Umbilical cord (tissue), 2 donors: ENCODE measurements at places on chromosomes 1 and 21. TPM values are rescaled to one million over a fixed set of nuclear protein-coding genes. Genes with fewer than 3 reads are reported as not detected.

Gene NPR1
- 3.1 TPM for total RNA-seq

Gene ATP13A2
- total RNA-seq = 33.9 TPM

Gene PRKAA2
- 4.8 TPM for total RNA-seq

Gene SLC9C2
- 1.7 TPM for total RNA-seq

Gene C1orf216
- 13.5 TPM for total RNA-seq

Gene SCNM1
- total RNA-seq = 10.1 TPM

Gene NR0B2
- total RNA-seq = not detected

Gene RAB25
- 2.2 TPM for total RNA-seq

Gene CRYAA
- not detected for total RNA-seq

Gene MNDA
- 15.9 TPM for total RNA-seq

Gene PDIK1L
- total RNA-seq = 14.9 TPM

Gene DDOST
- total RNA-seq = 246 TPM

Gene ARHGEF11
- 18.5 TPM for total RNA-seq

Gene SLC1A7
- 2.4 TPM for total RNA-seq

Gene RASSF5
- total RNA-seq = 25.3 TPM

Gene TNFAIP8L2
- total RNA-seq = 2.2 TPM

Gene PPT1
- 29.1 TPM for total RNA-seq

Gene HUNK
- total RNA-seq = 3.1 TPM

Gene LYPD8
- total RNA-seq = not detected

Gene NBPF4
- total RNA-seq = 0.96 TPM

Gene SPATA17
- 20.9 TPM for total RNA-seq

Gene PGLYRP4
- total RNA-seq = 0.48 TPM

Gene ADGRL2
- total RNA-seq = 21.4 TPM

Gene IGSF3
- total RNA-seq = 32.5 TPM

Gene RNF223
- 1.9 TPM for total RNA-seq

Gene LCE1E
- total RNA-seq = not detected

Gene TADA1
- total RNA-seq = 16.1 TPM

Gene ANXA9
- not detected for total RNA-seq

Gene SPTA1
- 3.9 TPM for total RNA-seq

Gene ENAH
- total RNA-seq = 279 TPM

Gene FCRL1
- 0.72 TPM for total RNA-seq

Gene ADAMTS4
- total RNA-seq = 7.5 TPM

Gene UBL4B
- not detected for total RNA-seq

Gene KLF17
- 5.5 TPM for total RNA-seq

Gene APOBEC4
- 4.6 TPM for total RNA-seq

Gene ZNF697
- 18.8 TPM for total RNA-seq

Gene TTLL7
- total RNA-seq = 92.7 TPM

Gene TIAM1
- 14.0 TPM for total RNA-seq

Gene SLAMF1
- total RNA-seq = 0.24 TPM

Gene ACTA1
- 4.6 TPM for total RNA-seq

Gene SERBP1
- 190 TPM for total RNA-seq

Gene HSD11B1
- 3.1 TPM for total RNA-seq

Gene GPA33
- total RNA-seq = 0.72 TPM

Gene ASCL5
- total RNA-seq = not detected

Gene CXADR
- total RNA-seq = 26.7 TPM

Gene KLHDC9
- 10.6 TPM for total RNA-seq

Gene MINDY1
- 13.5 TPM for total RNA-seq

Gene AMPD1
- total RNA-seq = not detected

Gene NOS1AP
- 2.9 TPM for total RNA-seq

Gene GSTM5
- total RNA-seq = 12.0 TPM

Gene NT5C1A
- 2.9 TPM for total RNA-seq

Gene EXTL1
- total RNA-seq = 0.48 TPM

Gene NHLH1
- 2.6 TPM for total RNA-seq
